ENCODE measurements at places on chromosomes 5 and 9.

- no peak for DNase-seq
Observed at GRCh38 chr9:76203373-76203772, 190.9 kb downstream of the RFK start.

DNA sequence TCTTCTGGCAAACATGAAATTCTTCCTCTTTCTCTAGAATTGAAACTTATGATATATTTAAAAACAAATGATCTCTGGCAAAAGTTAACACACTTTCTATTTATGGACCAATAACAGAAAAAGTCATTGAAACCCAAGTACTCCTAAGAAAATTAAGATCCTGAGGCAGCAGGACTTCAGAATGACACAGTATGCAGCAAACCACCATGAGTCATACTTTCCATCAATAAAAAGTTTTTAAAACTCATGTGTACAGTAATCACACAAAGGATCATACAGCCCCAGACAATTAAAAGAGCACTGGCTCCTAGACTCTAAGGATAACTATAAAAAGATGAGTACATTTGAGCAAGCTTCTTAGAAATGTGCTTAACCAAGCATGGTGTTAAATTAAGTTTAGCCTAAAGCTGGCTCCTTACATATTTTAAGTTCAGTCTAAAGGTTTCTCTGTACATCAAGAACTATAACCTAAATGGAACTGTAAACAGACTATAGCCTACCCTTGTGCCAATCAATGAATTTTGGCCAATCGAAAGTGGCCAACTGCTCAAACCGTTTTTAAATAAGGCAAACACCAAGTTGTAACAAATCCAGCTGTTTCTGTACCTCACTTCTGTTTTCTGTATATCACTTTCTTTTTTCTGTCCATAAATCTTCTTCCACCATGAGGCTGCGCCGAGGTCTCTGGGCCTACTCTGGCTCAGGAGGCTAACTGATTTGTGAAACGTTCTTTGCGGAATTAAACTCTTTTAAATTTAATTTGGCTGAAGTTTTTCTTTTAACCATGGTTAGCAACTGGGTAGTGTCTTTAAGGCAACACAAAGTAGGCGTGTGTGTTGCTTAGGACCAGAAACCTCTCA lies 232.1 kb upstream of the PIK3R1 start:
- DNase-seq, result no peak

DNA sequence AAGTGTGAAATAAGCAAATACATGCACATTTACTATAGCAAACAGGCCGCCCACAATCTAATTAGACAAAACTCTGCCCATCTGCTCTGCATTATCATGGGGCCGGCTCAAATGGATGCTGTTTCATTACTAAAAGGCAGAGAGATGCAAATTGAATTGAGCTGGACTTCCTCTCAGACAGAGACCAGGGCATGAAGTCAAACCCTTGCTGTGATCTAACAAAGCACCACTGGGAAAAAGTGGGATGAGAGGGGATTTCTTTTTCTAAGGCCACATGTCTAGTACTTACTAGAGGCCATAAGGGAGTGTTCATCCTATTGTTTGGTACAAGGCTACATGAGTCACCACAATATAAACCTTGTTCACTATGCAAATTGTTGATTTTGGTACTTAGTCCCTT lies 614.7 kb downstream of the ISL1 start:
- DNase-seq, result no peak

- DNase-seq, result no peak
Observed at GRCh38 chr9:76136986-76137385, 246.5 kb downstream of the PCSK5 start.

DNA sequence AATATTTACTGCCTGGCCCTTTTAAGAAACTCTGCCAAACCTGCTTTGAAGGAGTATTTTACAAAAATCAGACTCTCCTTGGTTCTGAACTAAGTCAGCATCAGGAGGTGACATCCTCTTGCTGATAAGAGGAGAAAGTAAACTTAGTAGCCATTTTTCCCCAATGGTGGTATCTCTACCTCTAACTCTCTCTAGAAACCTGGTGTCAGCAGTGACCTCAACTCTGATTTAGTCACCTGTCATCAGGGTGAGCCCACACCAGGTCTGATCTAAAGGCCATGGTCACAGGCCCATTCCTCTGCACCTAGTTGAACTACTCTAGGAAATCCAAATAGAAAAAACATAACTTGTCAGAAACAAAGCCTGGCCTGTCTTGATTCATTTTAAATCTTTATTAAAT lies 4.2 kb downstream of the CARNMT1 start:
- DNase-seq, result no peak

DNA sequence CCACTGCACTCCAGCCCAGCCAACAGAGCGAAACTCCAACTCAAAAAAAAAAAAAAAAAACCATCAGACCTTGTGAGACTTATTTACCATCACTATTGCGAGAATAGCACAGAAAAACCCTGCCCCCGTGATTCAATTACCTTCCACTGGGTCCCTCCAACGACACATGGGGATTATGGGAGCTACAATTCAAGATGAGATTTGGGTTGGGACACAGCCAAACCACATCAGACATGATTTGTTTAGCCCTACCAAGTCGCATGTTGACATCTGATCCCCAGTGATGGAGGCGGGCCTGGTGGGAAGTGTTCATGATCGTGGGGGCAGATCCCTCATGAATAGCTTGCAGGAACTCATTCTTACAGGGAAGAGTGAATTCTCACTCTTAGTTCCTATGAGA lies 26.6 kb downstream of the MYO10 start:
- DNase-seq, result no peak

GRCh38 chr5:5351288-5351979 lies 71.0 kb upstream of the ICE1 start:
- no peak for DNase-seq

- no peak for DNase-seq
Observed at GRCh38 chr5:175201393-175201792, 242.6 kb downstream of the DRD1 start.

DNA sequence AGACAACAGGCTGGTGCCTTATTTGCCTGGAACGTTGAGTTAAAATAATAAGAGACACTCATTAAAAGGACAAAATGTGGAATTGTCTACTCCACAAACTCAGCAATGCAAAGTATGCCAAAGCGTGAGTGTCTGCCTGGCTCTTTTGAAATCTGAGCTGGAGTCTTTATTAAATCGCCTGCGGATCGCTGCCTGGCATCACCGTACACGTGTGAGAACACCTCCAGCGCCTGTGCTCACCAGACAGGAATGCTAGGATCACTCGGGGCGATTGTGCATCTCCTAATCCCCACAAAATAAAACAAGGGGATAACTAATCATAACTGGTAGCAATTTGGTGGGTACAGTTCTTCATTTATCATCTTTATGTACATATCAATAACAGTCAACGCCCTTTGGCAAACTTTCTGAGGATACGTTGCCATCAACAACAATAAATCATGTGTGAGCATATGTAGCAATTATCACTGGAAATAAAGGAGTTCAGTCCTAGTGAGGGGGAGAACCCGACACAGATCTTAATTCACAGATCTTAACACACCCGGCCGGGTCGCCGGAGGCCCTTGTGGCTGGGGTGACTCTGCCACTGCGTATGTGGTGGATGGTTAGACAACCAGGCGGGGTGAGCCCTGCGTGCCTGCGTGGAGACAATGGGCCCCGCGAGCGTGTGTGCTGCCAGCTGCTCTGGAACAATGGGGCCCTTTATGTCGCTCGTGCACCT lies 284.9 kb upstream of the IRX1 start:
- DNase-seq, result no peak

DNA sequence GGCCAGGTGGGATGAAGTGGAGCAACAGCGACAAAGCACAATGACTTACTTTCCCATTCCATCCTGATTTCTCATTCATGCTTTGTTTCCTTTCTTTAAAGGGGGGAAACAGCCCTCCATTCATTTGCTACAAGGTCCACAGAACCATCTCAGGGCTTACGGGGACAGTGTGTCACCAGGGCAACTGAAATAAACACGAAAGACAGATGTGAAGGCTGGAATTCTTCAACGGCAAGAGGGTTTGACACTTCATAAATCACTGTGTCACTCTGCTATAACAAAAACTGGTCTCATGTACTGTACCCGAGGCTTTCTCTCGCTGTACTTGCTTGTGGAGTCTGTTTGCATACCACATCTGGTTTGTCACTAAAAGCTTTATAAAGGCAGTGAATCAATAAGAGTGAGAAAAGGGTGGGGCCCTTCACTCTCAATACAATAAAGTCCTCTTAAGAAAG lies 150.8 kb downstream of the EFNA5 start:
- no peak for DNase-seq

- DNase-seq, result no peak
Observed at GRCh38 chr5:133509742-133510079, 102.6 kb downstream of the FSTL4 start.

- no peak for DNase-seq
Observed at GRCh38 chr9:97367729-97368128, 44.2 kb upstream of the TDRD7 start.

DNA sequence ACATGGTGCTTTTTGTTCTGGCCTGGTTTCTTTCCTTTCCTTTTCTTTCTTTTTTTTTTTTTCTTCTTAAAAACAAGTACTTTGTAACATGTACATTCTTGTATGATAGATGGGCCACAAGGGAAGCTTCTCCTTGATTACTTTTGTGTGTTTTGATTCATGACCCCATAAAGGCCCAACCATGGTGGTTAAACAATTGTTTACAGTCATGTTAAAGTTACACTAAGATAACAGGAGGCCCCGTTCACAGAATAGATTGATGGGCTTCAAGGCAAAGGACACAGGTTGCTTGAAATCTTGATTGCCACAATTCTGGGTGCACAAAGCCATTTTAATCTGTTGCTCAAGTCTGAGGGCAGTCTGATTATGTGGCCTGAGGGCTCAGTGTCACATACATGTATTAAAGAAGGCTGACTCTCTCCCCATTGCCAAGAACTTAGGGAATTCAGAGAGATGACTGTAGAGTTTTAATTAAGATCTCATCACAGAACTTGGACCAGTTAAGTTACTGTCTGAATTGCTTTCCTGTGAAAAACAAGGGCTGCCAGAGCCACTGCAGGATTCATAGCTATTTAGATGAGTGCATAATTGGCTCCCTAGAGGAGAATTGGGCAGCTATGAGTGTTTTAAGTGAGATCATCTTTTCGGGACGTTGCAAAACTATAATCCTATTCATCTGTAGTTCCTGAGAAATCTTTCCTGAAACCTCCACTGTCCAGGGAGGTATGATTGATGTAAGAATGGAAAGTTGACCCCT lies 163.4 kb downstream of the TLE4 start:
- DNase-seq, result no peak

GRCh38 chr9:31683116-31683515 lies 701.3 kb upstream of the ACO1 start:
- DNase-seq, result no peak

DNA sequence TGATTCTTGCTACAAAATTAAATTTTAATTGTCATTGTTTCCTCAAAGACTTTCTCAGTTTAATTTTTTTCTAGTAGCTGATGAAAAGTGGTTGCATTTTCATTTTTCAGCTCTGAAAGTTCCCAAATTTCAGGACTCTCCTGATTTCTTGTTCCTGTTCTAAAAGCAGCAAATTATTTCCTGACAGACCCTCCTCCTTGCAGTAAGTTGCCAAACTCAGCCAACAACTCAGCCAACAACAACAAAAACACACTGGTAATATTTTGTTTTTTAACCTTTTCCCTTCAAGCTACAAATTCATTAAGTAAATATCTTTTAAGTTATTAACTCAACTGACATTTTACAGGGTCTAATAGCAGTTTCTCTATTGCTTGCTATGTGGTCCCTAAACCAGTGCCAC lies 487.8 kb upstream of the NUDT12 start:
- no peak for DNase-seq

GRCh38 chr5:141686648-141687416 lies 4.8 kb upstream of the ARAP3 start:
- no peak for DNase-seq

DNA sequence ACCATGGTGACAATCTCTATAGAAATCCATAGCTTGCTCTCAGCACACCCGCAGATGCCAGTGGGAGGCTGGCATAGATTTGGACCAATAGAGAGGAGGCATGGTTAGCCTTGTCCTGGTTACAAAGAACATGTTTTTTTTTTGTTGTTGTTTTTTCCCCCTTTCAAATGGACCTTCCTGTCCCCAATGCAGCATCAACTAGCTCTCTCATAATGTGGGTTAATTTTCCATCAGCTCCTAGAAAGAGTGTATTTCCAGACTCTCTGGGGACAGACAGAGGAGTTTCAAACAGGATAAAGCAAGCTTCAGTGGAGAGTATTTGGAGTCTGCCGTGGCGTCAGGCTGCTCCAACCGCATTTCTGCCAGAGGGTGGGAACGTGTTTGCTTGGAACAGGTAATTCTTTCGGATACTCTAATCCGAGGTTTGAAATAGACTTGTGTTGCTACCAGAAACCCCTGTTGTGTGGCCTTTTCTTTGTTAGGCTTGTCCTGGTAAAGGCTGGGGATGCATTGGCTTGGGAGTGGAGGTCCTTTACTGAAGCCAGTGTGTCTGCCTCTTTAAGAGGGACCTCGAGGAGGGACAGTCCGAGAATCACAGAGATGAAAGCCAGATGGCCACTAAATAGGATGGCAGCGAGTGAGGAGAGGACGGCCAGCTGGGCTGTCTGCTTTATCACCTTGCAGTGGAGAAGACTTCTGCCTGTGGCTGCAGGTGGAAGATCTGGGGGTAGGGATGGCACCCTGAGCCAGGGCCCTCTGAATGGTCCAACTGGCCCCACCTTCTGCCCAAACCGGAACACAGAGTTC lies 130.5 kb upstream of the CPEB4 start:
- no peak for DNase-seq

- no peak for DNase-seq
Observed at GRCh38 chr5:44356231-44356630, 33.0 kb downstream of the FGF10 start.

GRCh38 chr5:69276422-69277174 lies 41.9 kb downstream of the CDK7 start:
- DNase-seq, result no peak

GRCh38 chr5:140603734-140604133 lies 29.2 kb downstream of the CD14 start:
- no peak for DNase-seq

DNA sequence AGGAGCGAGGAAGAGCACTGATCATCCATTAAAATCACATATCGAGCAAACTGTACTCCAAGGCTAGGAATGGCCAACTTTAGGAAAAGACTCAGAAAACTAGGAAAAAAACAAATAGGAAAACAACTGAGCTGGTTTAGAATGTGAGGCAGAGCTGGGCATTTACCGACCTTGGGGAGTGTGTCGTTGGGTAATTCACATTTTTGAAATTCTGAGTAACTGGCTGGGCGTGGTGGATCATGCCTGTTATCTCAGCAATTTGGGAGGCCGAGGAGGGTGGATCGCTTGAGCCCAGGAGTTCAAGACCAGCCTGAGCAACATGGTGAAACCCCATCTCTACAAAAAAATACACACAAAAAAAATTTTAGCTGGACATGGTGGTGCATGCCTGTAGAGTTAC lies 70.1 kb downstream of the ZFAND5 start:
- no peak for DNase-seq

- no peak for DNase-seq
Observed at GRCh38 chr9:101264727-101265126, 120.1 kb downstream of the BAAT start.

GRCh38 chr5:159440968-159441367 lies 110.7 kb upstream of the IL12B start:
- no peak for DNase-seq

- no peak for DNase-seq
Observed at GRCh38 chr5:144307736-144308135, 137.1 kb downstream of the KCTD16 start.
